GM18507 (cell line): ENCODE measurements at places on chromosomes 6 and 20.

- no peak for DNase-seq
These were observed 143.6 kb upstream of the SPACA1 start for GRCh38 chr6:87904011-87904410.

DNA sequence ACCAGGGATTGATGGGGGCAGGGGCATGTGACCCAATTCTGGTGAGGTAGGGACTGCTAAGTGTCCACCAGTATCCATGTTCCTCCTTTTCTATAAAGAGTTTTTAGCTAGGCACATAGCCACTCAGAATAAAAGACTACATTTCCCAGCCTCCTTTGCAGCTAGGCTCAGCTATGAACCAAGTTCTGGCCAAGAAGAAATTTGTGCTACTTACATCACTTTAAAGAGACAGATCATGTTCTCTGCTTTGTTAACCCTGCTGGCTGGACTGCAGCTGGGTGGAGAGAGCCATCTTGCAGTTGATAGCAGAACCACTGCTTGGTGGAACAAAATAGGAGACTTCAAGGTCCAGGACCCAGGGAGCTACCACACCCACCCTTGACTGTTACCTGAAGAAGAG is 5.3 kb upstream of the CCM2L start:
- DNase-seq: no peak

DNA sequence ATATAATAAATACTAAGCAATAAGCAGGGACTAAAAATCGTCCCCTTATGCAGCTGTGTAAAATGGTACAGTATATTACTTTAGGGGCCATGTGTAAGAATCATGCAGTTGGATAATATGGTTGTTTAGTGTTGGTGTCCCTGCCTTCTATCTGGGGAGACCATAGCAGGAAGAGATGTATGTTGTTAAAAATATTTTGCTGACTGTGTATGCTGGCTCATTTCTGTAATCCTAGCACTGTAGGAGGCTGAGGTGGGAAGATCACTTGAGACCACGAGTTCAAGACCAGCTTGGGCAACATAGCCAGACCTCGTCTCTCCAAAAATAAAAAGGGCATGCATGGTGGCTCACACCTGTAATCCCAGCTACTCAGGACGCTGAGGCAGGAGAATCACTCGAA is 5.6 kb downstream of the PANK2 start:
- DNase-seq: no peak

DNA sequence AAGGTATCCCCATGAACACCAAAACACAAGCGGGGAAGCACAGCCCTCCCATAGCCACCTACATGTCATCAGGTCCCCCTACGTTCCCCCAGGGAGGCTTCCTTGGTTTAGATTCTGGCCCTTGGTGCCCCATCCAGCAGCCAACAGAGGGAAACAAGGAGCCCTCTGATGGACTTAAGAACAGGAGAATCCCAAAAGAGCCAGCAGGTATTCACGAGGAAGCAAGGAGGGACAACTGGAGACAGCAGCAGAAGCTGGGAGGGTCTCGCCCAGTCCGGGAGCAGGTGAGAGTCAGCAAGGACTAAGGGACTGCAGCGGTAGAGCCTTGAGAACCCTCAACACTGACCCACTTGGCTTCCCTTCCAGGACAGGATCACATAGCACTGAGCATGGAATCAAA is 58.4 kb upstream of the TOP1 start:
- no peak for DNase-seq

DNA sequence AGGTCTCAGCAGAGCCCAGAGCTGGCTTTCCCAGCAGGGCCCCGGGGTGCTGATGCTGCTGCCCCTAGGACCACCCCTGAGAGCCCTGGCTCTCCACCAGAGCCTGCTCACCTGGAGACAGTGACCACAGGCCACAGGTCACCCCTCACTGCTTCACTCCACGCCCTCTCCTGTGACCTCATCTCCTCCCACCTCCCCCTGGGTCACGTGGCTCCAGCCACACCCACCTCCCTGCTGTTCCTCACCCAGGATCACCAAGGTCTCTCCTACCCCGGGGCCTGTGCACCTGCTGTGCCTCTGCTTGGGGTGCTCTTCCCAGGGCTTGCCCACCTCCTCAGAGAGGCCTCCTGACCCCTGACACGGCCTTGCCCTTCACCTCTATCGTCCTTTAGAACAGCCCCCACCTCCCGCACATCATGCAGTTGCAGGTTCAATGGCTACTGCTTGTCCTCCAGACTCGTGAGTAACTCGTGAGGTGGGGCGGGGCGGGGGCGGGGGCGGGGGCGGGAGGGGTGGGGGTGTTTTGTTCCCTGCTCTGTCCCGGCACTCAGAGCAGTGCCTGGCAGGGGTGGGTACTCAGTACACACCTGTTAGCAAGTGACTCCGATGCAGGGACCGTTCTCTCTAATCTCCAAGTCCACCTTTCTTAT is 468.0 kb downstream of the PREX1 start:
- no peak for DNase-seq

DNA sequence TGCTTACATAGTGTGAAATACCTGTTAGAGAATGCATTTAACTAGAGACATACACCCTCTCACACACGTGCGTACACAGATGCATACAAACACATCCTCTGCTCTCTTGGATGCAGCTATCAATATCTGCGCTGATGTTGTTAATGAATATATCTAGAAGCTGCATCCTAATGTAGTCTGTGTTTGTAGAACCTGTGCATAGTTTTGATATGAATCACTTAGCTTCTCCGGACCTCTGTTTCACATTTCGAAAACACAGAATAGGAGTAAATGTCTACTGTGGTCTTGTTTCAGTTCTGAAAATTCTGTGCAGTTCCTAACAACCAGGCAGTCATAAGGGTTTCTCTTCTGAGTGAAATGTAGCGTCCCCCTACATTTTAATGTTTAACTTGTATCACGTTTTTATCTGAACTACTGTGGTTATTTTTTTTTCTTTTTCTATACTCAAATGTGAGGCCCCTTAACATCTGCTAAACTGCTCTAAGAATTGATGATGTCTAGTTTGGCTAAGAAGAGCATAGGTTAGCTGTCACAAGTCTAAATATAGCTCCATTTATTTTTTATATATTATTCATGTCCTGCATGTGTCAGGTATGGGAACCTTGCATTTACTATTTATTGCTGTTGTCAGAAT is 254.5 kb downstream of the TMEM242 start:
- DNase-seq: peak; percentile 28

DNA sequence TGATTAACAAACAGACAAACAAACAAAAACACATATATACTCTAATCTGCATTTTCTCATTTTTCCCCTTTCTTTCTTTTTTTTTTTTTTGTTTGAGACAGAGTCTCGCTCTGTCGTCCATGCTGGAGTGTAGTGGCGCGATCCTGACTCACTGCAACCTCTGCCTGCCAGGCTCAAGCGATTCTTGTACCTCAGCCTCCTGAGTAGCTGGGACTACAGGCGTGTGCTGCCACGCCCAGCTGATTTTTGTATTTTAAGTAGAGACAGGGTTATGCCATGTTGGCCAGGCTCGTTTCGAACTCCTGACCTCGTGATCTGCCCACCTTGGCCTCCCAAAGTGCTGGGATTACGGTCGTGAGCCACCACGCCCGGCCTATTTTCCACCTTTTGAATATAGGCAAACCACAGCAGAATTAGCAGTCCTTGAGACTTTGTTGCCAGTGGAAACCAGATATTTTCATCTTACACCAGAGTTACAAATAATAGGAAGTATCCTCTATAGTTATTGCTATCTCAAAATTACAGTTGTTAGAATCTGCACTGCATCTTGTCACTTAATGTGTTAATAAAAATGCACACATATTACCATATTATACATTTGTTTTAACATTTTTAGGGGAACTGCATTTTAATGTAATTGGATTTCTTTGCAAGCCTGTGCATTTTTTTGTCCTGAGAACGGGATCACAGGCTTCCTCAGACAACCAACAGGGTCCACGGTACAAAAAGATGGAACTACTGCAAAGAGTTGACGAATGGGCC is 208.2 kb upstream of the ZNF217 start:
- DNase-seq: no peak

DNA sequence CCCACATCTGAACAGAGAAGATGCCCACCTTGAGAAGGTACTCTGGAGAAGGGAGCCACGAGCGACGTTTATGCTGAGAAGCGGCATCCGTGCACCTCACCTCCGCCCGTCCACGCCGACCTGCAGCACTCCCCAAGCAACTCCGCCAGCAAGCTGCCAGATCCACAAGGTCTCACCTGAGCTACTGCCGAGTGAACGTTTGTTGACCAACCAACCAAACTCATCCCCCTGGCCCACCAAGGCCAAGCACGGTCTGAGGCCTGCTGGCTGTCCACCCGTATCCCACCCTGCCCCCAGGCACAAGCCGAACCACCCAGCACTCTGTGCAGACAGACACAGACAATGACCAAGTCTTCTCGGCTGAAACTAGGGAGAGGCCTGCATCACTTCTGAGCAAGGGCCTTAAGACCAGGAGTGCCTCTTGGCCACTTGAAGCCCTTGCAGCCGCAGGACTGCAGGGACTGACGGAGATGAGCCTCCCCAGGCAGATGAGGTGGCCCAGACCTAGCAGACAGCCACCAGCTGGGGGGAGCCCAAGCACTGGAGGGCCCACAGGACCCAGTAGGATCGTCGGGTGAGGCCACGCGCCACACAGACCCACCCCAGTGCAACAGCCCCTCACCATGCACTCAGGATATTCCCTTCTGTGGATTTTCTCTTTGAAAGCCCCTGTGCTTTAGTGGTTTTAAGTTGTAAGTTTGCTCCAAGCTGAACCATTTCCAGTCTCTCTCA is 12.1 kb downstream of the TAF4 start:
- no peak for DNase-seq

DNA sequence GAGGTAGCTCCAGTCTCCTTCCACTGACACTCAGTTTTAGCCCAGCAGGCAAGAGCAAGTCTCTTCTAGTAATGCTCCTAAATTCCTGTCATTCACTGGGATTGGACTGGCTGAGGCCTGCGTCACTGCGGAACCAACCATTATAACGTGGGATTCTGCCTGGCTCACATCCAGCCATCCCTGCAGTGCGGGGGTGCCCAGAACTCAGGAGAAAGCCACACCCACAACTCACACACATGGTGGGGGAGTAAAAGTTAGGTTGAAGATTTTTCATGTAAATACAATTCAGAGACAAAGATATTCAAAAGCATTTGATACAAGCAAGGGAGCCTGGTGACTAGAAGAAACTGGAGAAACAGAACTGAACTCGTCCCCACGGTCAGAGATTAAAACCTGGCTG is 504.0 kb upstream of the CDH4 start:
- DNase-seq: no peak

DNA sequence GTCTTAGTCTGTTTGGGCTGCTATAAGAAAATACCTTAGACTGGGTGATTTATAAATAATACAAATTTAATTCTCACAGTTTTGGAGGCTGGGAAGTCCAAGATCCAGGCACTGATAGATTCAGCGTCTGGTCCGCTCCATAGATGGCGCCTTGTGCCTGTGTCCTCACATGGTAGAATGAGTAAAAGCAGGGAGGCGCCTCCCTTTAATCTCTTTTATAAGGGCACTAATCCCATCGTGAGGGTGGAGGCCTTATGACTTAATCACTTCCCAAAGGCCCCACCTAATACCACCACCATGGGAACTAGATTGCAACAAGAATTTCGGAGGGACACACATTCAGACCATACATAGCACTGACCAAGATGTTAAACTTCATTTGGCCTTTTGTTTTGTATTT is 91.2 kb upstream of the TMEM181 start:
- no peak for DNase-seq

DNA sequence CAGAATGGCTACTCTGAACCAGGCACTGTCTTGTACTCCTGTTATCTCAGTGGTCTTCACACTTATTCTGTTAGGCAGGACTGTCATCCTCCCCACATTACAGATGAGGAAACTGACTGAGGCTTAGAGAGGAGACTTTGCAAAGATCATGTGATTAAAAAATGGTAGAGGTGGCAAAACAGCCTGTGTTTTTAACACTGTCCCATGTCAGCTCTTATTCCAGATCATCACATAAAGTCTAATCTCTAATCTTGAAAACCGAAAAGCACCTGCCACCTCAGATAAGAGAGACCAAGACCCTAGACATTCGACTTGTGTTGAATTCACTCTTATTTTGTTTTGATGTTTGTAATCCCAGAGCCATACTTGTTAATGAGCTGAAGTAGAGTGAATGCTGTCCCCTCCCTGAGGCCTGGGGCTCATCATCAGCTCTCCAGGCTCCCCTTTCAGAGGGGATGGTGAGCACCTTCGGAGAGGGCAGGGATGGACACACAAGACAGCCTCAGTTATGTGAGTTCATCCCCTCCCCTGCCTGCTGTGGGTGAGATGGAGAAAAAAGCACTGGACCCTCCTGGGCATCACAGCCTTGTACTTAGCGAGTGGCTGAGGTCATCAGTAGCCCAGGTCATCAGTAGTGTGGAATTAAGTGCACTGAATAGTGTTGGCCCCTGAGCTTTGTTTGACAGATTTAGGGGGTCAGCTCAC is 30.6 kb downstream of the MTHFD1L start:
- no peak for DNase-seq
